Immature natural killer cell (primary cell): ENCODE measurements at places on chromosomes 1 and 21. TPM values are rescaled to one million over a fixed set of nuclear protein-coding genes. Genes with fewer than 3 reads are reported as not detected.

Gene POFUT2
- 1.1 TPM for polyA plus RNA-seq

Gene MTARC2
- 0.28 TPM for polyA plus RNA-seq

Gene LCE2B
- not detected for polyA plus RNA-seq

Gene TRABD2B
- polyA plus RNA-seq = not detected

Gene PSMG1
- polyA plus RNA-seq = 33.3 TPM

Gene APOBEC4
- polyA plus RNA-seq = not detected

Gene PCP4
- not detected for polyA plus RNA-seq

Gene UROD
- polyA plus RNA-seq = 102 TPM
